Osteoblast (primary cell): ENCODE measurements at places on chromosomes 12 and 14. TPM values are rescaled to one million over a fixed set of nuclear protein-coding genes. Genes with fewer than 3 reads are reported as not detected.

The GRIP1 gene
- under 0.01 TPM in 2 replicates for total RNA-seq

The CACNA2D4 gene
- 0.72 and 0.88 TPM in 2 replicates for total RNA-seq

The OTUB2 gene
- total RNA-seq, result 1.2 and 1.4 TPM in 2 replicates

- no peak for DNase-seq
Measured at GRCh38 chr12:132354982-132355680, 25.7 kb upstream of the GALNT9 start.

DNA sequence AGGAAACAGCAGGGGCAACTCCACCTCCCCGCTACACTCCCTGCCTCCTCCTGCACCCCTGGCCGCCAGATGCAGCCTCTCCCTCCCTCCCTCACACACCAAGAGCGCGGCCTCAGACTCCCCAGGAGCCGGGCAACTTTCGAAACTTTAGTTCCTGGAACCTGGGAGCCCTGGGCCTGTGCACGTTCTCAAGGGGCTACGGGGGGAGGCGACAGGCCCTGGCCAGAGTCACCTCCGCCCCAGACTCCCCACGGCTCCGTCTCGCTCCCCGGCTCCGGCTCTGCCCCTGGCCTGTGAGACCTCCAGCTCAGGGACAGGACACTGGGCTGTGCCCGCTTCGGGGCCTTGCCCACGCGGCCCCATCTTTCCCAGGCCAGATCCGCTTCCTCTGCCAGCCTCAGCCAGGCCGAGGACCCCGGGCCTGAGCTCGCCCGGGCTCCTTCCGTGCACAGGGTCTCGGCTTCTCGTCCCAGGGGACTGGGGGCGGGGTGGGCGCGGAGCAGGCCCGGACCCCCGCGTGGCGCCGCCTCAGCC is 5.5 kb downstream of the AMN start:
- no peak for DNase-seq

- no peak for DNase-seq
Measured at GRCh38 chr12:77998236-77998786, 167.6 kb downstream of the NAV3 start.

GRCh38 chr14:94599656-94600004 is 12.6 kb upstream of the SERPINA3 start:
- DNase-seq, result no peak

GRCh38 chr12:12428047-12428446 is 71.2 kb downstream of the BORCS5 start:
- no peak for DNase-seq

GRCh38 chr12:125377093-125377492 is 311.9 kb downstream of the AACS start:
- no peak for DNase-seq

DNA sequence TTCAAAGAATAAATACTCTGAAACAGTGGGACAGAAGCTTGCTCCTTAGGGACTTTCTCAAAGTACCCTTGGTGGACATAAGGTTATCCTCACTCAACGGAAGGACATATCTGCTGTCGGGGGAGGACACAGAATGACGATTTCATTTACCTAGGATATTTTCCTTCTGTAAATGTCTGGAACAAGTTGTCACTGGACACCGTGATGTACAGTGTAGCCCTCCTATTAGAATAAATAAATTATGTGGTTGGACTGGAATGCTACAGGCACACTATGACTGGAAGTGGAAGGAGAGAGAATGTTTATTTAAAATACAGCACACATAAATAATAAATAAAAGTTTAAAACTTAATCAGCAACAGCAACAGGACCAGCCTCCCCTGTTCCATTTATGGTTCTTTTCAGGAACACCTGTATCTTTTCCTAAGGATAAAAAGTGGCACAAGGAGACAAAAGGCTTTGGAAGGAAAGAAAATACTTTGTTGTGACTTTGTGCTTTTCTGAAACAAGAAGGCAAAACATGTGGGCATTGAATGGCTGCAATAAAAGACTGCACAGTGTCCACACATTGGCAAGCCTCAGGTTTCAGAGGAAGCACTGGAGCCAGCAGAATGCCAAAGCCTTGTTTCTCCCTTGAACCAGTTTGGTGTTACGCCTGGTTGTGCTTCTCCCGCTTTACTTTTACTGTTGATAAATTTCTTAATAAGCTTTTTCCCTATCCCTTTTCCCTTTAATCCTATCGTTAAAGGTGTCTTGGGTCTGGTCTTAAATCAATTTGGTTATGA is 36.8 kb downstream of the FGD4 start:
- no peak for DNase-seq

- DNase-seq, result no peak
Measured at GRCh38 chr12:78534311-78534710, 330.3 kb upstream of the SYT1 start.

- DNase-seq, result no peak
Measured at GRCh38 chr14:69298131-69299071, 38.4 kb downstream of the GALNT16 start.

DNA sequence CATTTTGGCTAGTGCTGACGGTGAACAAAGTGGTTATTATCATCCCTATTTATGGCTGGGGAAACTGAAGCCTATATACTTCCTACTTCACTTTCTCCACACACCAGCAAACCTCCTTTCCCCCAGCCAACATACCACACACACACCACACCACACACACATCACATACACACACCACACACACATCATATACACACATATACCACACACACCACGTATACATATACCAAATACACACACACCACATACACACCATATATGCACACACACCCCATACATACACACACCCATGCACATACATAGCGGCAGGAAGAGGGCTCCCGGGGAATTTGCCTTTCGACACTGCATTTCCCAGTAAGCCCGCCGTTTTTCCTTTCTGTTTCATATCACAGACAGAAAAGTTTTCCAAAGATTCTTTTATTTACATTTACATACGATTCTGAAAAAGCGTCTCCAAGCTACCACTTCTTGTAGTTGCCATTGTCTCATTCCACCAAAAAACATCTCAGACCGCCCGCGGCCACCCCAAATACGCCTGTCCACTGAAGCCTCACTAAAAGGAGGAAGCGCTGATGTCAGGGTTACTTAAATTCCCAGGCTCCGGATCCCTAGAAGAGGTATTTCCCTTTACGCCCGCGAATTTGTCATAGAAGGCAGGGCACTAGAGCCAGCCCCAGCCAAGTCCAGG is 823 bp upstream of the RAB5B start:
- DNase-seq, result peak; percentile 58
